ENCODE measurements at places on chromosomes 5 and 9. TPM values are rescaled to one million over a fixed set of nuclear protein-coding genes. Genes with fewer than 3 reads are reported as not detected.

DNA sequence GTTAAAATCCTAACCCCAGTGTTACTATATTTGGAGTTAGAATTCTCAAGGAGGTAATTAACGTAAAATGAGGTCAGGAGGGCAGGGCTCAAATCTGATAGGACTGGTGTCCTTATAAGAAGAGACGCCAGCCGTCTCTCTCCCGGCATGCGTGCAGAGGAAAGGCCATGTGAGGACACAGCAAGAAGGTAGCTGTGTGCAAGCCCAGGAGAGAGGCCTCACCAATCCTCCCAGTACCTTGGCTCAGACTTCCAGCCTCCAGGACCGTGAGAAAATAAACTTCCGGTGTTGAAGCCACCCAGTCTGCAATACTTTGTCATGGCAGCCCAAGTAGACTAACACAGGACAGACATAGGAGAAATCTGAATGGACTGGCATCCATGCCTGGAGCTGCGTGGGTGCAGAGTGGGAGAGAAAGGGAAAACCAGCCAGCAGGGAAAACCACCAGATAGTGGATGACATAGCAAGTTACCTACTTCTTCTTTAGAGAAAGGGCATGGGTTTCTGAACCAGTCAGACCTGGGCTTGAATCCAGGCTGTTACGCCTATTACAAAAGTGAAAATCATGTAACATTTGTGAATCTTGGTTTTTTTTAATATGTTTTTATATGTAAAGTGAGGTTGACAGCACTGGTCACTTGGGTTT is 89.2 kb downstream of the FSTL4 start:
- DNase-seq, result no peak

DNA sequence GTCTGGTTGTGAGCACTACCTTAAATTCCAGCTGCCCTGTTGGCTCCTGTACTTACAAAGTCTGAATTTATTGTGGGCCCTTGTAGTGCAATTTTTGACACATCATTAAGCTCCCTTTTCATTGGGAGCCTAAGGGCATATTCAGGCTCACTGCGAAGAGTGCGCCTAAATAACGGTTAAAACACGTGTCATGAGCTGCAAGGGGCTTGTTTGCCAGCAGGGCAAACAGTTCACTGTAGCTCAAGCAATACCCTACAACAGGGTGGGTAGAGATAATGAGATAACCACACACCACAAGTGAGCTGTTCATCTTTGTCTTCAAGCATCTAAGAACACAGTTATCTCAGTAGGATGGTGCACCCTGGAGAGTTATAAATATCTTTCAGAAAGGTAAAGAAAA is 214.2 kb downstream of the SLF1 start:
- DNase-seq, result no peak

- DNase-seq, result no peak
Measured at GRCh38 chr5:136425921-136426320, 60.6 kb upstream of the TRPC7 start.

- peak; percentile 62 for DNase-seq
Measured at GRCh38 chr9:123349691-123350480, 6.1 kb upstream of the CRB2 start.

DNA sequence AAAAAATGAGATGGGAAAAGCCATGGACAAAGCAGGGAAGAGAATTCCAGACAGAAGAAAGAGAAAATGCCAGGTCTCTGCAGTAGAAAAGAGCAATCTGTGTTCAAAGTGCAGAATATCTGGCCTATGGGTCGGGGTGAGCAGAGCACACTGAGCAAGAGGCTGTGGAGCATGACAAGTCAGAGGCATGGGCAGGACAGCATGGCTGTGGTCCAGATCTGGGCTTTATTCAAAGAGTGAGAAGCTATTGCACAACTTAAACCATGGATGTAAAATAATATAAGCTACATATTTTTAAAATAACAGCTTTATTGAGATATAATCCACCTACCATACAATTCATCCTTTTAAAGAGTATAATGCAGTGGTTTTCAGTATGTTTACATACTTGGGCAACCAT is 133.1 kb upstream of the SPDL1 start:
- no peak for DNase-seq

DNA sequence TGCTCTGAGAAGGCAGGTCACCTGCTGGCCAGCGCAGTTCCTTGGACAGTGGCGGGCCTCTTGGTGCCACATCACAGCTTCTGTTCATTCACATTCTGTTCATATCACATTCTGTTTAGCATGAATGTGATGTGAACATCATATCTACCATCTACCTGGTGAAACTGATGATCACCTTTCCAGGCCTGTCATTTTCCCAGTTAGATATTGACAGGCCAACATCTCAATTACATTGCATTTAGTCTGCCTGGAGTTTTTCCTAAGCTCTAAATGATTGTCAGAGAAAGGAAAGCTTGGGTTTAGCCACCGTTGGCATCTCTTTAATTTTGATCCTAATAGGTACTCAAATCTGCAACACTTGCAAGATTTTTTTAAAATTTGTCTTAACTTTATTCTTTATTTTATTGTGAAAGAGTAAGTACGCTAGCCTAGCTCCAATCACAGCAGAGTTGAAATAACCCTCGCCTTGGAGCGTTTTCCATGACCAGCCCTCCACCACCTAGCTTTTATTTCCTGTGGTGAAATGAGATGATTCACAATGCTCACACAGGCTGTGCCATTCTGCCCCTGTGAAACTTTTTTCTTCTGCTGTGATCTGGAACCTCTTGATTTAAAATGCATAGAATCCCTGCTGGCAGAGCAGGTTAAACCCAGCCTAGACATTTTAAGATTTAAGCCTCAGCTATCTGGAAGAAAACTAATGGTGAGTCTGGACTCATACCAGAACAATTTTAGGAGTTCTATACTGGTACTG is 225.0 kb downstream of the ESM1 start:
- DNase-seq, result peak; percentile 51

GRCh38 chr9:88750832-88751360 is 215.9 kb downstream of the NXNL2 start:
- no peak for DNase-seq

- no peak for DNase-seq
Measured at GRCh38 chr5:180720486-180720885, 19.4 kb downstream of the OR2Y1 start.

The LHX6 gene
- total RNA-seq, result 1.9 TPM

The TAF11L5 gene
- total RNA-seq, result not detected

The CCDC192 gene
- not detected for total RNA-seq

DNA sequence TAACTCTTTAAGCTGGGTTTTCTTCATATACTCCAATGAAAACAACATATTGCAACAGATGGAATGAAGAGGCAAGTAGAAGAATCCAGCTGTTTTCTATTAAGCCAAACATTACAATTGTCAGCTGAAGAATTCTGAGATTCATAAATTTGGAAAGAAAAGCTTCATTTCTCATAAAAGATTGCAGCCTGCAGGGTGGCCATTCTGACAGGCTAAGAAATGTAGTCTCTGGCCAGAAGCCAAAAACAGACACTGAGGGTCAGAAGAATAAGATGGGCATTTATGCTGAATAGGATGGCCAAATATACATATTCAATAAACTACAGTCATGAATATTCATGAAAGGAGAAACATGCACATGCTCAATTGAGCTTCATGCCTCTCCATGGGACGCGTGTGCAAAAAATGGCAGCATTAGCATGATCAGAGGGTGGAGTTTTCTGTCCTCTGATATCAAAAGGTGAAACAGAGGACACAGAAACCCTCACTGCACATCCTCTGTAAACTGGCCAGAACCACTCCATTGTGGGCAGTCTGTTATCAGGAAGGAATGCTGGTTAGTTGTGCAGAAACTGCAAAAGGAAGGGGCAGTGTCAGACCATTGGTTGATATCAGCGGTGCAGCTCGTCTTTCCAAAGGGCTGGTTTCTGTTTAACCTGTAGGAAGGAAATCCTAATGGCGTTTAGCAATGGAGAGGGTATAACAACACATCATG is 50.2 kb downstream of the FXN start:
- no peak for DNase-seq

- DNase-seq, result no peak
Measured at GRCh38 chr9:69590266-69590665, 81.9 kb downstream of the APBA1 start.

GRCh38 chr5:452978-453710 is 10.2 kb downstream of the EXOC3 start:
- DNase-seq, result peak; percentile 29

- DNase-seq, result no peak
Measured at GRCh38 chr9:128636556-128637530, 19.8 kb downstream of the DYNC2I2 start.

All from dermis microvascular lymphatic vessel endothelial cell (primary cell).